Activated effector memory CD4-positive, alpha-beta T cell treated with anti-CD3 and anti-CD28 coated beads, Interleukin-2, amount 50 U/mL, for 16 hours (primary cell): ENCODE measurements at places on chromosomes 5 and 9.

DNA sequence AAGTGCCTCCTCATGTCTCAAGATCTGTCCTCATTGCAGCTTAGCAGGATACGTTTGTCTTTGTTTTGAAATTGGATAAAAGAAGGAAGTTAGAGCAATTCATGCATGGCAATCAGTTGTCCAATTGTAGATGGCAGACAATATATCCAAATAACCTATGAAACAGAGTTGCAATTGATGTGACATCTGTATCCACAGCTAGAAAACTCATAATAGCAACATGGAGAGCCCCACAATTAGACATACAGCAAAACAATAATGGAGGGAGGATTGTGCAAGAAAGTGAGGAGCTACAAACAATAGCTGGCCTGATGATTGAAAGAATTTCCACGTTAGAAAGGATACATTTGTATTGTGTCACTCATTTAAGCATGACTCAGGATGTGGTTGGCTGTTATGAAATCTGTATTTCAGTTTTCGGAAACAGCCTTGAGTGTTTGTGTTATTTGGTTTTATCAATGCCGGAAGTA, 132.0 kb downstream of the FAM174A start:
- no peak for DNase-seq

DNA sequence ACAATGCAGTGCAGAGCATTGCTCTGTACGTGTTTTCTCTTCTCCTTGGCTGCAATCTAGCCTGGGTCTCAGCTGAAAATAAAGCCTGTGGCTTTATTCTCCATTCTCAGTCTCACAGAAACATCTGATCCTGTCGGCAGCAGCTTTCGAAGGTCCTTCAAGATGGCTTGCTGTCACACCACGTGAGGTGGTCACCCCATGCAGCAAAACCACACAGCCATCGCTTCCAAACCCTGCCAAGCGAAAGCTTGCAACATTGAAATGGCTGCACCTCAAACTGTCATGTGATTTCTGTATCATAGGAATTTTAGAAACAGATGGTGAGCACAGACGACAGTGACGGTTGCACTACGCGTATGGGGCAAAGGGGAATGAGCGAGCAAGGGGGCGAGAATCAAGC, 98.5 kb upstream of the SMARCA2 start:
- DNase-seq, result no peak

- DNase-seq, result no peak
These were observed 107.9 kb upstream of the DAP start for GRCh38 chr5:10868956-10869355.

DNA sequence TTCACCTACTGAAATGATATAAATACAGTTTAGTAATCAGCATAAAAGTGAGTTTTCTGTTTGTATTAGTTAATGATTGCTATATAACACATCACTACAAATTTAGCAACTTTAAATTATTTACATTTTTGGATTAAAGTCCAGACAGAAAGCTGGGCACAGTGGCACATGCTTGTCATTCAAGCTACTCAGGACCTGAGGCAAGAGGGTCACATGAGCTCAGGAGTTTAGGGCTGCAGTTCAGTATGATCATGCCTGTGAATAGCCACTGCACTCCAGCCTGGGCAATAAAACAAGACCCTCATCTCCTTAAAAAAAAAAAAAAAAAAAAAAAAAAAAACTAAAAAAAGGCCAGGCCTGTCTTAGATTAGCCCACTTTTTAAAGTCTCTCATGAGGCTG, 273.6 kb upstream of the CTNND2 start:
- DNase-seq, result no peak

DNA sequence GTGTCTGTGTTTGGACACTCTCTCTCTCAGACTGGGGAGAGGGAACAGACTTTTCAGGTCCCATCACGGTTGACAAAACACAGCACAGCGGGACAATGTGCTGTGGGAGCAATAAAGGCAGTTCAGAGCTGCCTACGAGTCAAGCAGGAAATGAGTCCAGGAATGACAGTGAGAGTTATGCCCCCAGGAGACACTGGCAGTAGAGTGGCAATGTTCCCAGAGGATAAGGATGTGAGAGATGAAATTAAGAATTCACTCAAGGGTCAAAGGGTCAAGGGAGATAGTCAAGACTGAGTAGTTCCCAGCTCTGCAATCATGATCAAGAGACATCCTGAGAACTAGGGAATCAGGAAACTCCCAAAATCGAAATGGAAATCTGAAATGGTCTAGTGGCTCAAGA, 156.1 kb downstream of the LURAP1L start:
- DNase-seq, result no peak

GRCh38 chr9:120928483-120929228, 2.1 kb upstream of the TRAF1 start:
- DNase-seq, result peak; percentile 92
